ENCODE measurements at places on chromosomes 6 and 20. TPM values are rescaled to one million over a fixed set of nuclear protein-coding genes. Genes with fewer than 3 reads are reported as not detected.
A peak's percentile ranks its signal among the peaks of the same experiment; 100 is the strongest.

DNA sequence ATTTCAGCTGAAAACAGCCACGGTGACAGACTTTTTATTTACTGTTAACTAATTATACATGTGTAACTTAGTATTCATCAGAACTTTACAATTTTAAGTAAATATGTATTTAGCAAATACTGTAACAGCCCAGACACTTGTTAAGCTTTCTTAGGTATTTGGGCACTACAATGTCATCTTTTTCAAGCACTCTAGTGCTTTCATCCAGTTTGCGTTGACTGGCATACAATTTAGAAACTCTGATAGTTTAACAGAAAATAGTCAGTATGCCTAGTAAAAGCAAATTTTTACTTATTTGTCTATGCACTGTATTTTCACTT is 10.6 kb downstream of the RBM39 start:
- H3K4me1 ChIP-seq, result peaks cover 31% of the 10 kb centered on the region
- H3K36me3 ChIP-seq, result peaks cover 100% of the 10 kb centered on the region
- ATAC-seq, result no peak
- no peaks in the 10 kb centered on the region for H3K27me3 ChIP-seq
- H3K4me3 ChIP-seq, result peak overlapping the region; percentile 19

DNA sequence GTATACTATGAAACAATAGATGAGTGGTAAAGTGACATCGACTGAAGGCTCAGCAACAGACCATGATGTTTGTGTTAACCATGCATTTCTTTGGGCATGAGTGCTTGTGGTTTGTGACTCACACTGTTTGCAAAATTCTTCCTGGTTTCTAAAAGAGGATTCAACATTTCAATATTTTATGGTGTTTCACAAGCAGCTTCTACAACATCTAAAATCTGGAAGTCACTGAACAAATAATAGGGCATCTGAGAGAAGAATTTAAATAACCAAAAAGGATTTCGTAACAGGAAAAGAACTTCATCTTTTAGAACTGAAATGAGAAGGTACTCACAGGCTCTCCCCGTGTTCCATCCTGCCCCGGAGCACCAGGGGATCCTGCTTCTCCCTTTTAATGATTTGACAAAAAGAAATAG is 146.2 kb downstream of the COL21A1 start:
- no peak overlapping the region for H3K27ac ChIP-seq
- H3K36me3 ChIP-seq, result no peaks in the 10 kb centered on the region
- no peak for ATAC-seq
- no peak overlapping the region for H3K4me3 ChIP-seq
- no peaks in the 10 kb centered on the region for H3K4me1 ChIP-seq

- no peaks in the 10 kb centered on the region for H3K36me3 ChIP-seq
- peaks cover 16% of the 10 kb centered on the region for H3K27me3 ChIP-seq
- H3K4me1 ChIP-seq, result no peaks in the 10 kb centered on the region
- ATAC-seq, result no peak
Observed at GRCh38 chr20:924639-925038, 8.5 kb upstream of the ANGPT4 start.

- no peak for ATAC-seq
- H3K27me3 ChIP-seq, result no peaks in the 10 kb centered on the region
- H3K4me3 ChIP-seq, result no peak overlapping the region
- no peak overlapping the region for H3K27ac ChIP-seq
- peaks cover 41% of the 10 kb centered on the region for H3K36me3 ChIP-seq
Observed at GRCh38 chr20:47352332-47353238, 3.9 kb downstream of the ZMYND8 start.

- H3K27me3 ChIP-seq, result no peaks in the 10 kb centered on the region
- no peak overlapping the region for H3K27ac ChIP-seq
- H3K36me3 ChIP-seq, result no peaks in the 10 kb centered on the region
- no peaks in the 10 kb centered on the region for H3K4me1 ChIP-seq
Observed at GRCh38 chr6:67643281-67643680, 991.8 kb upstream of the ADGRB3 start.

DNA sequence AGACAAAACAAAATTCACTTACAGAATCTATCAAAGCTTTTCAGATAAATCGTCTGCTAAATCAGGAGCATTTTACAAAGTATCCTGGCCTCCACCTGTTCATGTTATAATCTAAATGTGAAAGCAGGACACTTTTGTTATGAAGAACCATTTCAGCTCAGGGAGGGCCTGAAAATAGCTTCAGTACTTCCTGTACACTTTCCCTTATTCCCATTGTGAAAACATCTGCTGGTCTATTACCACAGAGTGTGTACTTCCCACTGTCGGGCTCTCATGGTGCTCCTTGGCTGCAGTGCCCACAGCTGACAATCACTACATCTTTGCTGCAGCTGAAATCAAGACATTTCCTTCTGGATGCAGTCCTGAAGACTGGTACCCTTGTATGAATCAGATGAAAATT is 128.1 kb downstream of the OPRM1 start:
- peaks cover 44% of the 10 kb centered on the region for H3K36me3 ChIP-seq
- H3K27ac ChIP-seq, result no peak overlapping the region
- no peaks in the 10 kb centered on the region for H3K27me3 ChIP-seq
- ATAC-seq, result no peak

GRCh38 chr6:35780719-35781118 is at the start of gene CLPSL1:
CLPSL1 (plus strand) TSS chr6:35781019; CDS start chr6:35781111, 92 bp downstream.
- H3K4me1 ChIP-seq, result no peaks in the 10 kb centered on the region
- no peaks in the 10 kb centered on the region for H3K36me3 ChIP-seq
- peaks cover 26% of the 10 kb centered on the region for H3K27me3 ChIP-seq
- H3K27ac ChIP-seq, result no peak within 1 kb of the TSS
- H3K4me3 ChIP-seq, result no peak within 1 kb of the TSS
- ATAC-seq, result no peak

DNA sequence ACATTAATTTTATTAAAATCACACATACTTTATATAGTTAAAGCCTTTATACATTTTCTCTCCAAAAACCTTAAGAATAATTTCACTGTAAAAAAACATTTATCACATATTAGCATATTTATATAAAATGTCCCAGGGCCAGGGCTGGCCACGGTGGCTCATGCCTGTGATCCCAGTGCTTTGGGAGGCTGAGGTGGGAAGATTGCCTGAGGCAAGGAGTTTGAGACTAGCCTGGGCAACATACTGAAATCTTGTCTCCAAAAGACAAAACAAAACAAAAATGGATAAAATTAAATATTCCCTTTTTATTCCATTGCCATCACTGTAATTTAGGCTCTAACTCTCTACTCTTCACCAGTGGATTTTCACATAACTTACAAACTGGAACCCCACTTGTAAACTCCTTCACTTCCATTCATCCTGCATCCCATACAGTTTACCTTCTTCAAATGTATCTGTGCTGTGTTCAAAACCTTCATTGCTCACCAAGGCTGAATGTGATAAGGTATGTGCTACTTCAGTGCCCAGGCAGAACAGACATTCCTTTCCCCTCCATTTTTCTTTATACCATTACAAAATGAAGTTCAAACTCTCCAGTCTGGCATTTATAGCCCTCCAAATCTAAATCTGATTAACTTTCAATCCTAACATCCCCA is 42.9 kb upstream of the PIM1 start:
- H3K27me3 ChIP-seq, result no peaks in the 10 kb centered on the region
- ATAC-seq, result no peak
- no peak overlapping the region for H3K27ac ChIP-seq
- peaks cover 12% of the 10 kb centered on the region for H3K4me1 ChIP-seq
- no peak overlapping the region for H3K4me3 ChIP-seq

LINC00237 gene
- total RNA-seq, result not detected

PDYN gene
- total RNA-seq, result not detected

ENPP5 gene
- not detected for total RNA-seq

MOCS3 gene
- 5.4 TPM for total RNA-seq

MRPL18 gene
- 61.9 TPM for total RNA-seq

GSTA3 gene
- not detected for total RNA-seq

MATN4 gene
- 0.11 TPM for total RNA-seq

MYO6 gene
- 4.0 TPM for total RNA-seq

ARHGAP40 gene
- not detected for total RNA-seq

PGC gene
- not detected for total RNA-seq

Data from activated T-helper 17 cell treated with anti-CD3 and anti-CD28 coated beads, Interleukin-2, amount 50 U/mL, for 72 hours (primary cell).